ENCODE measurements at places on chromosomes 5 and 9. TPM values are rescaled to one million over a fixed set of nuclear protein-coding genes. Genes with fewer than 3 reads are reported as not detected.

DNA sequence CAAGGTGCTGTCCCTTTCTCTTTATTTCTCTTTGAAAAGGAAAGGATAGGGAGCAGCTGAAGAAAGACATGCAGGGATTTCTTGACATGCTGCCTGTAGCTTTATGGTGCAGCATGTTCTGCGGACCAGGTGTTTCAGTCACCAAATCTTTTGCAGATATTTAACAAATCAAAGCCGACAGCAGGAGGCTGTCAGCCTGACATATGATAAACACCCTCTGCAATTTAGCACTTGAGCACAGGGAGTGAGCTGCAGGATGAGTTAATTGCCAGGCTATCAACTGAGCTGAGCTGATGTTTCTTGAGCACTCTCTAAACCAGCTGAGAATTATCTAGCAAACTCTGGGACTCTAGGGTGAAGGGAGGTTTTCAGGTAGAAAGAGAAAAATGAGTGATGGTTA, 212.8 kb upstream of the ATP10B start:
- H3K27ac ChIP-seq = no peak overlapping the region
- H3K36me3 ChIP-seq = no peaks in the 10 kb centered on the region
- DNase-seq = no peak

Gene RPL35
- total RNA-seq = 1,822 TPM

Gene ZNF189
- 8.3 TPM for total RNA-seq

Gene ZDHHC11
- 29.5 TPM for total RNA-seq

Gene PCDHB4
- not detected for total RNA-seq

- no peaks in the 10 kb centered on the region for H3K36me3 ChIP-seq
- peaks cover 13% of the 10 kb centered on the region for H3K4me1 ChIP-seq
- H3K27ac ChIP-seq = no peak overlapping the region
- no peak for DNase-seq
- H3K27me3 ChIP-seq = peaks cover 32% of the 10 kb centered on the region
Observed at GRCh38 chr5:38650946-38651345, 94.5 kb upstream of the LIFR start.

GRCh38 chr5:73388740-73389139, 59.8 kb downstream of the FOXD1 start:
- H3K4me1 ChIP-seq = peaks cover 13% of the 10 kb centered on the region
- peaks cover 33% of the 10 kb centered on the region for H3K27me3 ChIP-seq
- no peak overlapping the region for H3K27ac ChIP-seq
- peaks cover 8% of the 10 kb centered on the region for H3K36me3 ChIP-seq
- DNase-seq = no peak

DNA sequence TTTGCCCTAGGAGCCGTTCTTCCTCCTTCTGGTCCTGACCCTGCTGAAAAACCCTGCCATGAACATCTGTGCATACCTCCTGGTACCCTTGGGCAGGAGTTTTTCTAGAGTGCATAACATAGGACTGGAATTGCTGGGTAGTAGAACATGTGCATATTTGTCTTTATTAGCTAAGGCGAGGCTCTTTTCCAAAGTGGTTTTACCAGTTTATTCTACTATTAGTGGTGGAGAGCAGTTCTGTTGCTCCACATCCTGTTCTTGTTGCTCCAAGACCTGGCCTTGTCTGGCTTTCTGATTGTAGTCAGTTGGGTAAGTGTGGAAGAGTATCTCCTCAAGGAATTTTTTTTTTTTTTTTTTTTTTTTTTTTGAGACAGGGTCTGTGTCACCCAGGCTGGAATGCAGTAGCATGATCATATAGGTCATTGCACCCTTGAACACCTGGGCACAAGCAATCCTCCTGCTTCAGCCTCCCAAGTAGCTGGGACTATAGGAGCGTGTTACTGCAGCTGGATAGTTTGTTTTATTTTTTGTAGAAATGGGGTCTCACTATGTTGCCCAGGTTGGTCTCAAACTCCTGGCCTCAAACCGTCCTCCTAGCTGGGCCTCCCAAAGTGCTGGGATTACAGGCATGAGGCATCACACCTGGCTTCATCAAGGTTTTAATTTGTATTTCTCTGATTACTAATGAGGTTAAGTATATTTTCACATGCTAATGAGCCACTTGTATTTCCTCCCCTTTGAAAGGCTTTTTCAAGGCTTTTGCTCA, 85.2 kb downstream of the SPRY4 start:
- H3K27me3 ChIP-seq = no peaks in the 10 kb centered on the region
- no peak for DNase-seq
- no peaks in the 10 kb centered on the region for H3K36me3 ChIP-seq
- no peak overlapping the region for H3K27ac ChIP-seq
- peaks cover 15% of the 10 kb centered on the region for H3K4me1 ChIP-seq

Gene TRAF2
- total RNA-seq = 53.5 TPM

Gene ADAMTS6
- total RNA-seq = 1.6 TPM

Gene N4BP3
- total RNA-seq = 6.0 TPM

DNA sequence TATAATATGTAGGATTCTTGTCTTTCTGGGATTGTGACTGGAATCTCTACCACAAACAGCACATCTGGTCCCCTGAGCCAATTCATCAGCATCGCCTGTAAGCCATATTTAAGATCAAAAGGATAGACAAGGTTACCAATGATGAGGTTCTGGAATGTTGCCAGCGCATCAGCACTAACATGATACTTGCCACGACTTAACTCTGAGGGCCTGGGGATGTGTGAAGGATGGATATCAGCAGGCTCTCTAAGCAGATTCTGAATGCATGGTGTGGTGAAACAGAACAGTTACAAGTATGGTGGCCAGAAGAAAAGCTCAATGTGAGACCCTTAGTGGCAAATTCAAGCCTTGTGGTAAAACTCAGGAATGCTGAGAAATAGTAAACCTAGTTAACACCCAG, 143.0 kb downstream of the XRCC4 start:
- H3K4me1 ChIP-seq = no peaks in the 10 kb centered on the region
- no peak for DNase-seq
- peaks cover 2% of the 10 kb centered on the region for H3K36me3 ChIP-seq
- no peak overlapping the region for H3K4me3 ChIP-seq
- H3K27me3 ChIP-seq = no peaks in the 10 kb centered on the region
- H3K27ac ChIP-seq = no peak overlapping the region
